Right cardiac atrium (tissue), 5 donors: ENCODE measurements at places on chromosomes 1 and 21. TPM values are rescaled to one million over a fixed set of nuclear protein-coding genes. Genes with fewer than 3 reads are reported as not detected.

- no peak for DNase-seq
Observed at GRCh38 chr1:158931055-158931737, at the start of gene PYHIN1. Gene PYHIN1 (plus strand): TSS chr1:158931552. CDS start chr1:158936911, 5,359 bp downstream.

GRCh38 chr1:24923485-24924113, 6.5 kb downstream of the RUNX3 start:
- DNase-seq, result no peak

DNA sequence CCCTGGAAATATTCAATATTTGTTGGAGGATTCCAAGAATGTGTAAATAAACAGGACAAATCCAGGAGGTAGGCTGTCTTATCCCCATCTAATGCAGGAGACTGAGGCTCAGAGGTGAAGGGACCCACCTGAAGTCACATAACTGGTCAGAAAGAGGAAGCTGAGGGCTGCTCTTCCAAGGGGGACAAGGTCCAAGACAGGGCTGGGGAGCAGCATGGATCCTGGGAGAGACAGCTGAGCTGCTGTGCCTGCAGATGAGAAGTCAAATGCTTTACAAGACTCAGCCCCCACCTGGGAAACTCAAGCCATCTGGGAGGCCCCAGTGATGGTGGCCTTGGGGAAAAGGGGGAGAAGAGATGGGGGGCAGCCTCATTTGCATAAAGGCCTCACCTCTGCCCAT, 224.4 kb downstream of the PTPRU start:
- DNase-seq, result no peak

DNA sequence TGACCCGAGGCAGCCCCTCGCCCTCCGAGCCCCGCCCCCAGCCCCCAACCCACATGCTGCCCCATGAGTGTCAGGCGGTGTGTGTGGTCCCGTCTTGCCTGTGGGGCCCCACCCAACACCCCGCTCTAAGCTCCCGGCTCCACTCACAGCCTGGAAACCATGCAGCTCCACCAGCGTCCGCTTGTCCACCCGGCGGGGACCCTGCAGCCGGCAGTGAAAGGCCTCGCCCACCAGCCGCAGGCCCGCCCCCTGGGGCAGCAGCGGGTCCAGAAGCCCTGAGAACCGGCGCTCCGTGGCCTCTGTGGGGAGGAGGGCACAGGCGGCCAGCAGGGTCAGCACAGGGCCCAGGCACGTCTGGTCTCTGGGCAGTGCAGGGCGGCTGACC, 2.7 kb downstream of the C1QTNF12 start:
- DNase-seq, result no peak

DNA sequence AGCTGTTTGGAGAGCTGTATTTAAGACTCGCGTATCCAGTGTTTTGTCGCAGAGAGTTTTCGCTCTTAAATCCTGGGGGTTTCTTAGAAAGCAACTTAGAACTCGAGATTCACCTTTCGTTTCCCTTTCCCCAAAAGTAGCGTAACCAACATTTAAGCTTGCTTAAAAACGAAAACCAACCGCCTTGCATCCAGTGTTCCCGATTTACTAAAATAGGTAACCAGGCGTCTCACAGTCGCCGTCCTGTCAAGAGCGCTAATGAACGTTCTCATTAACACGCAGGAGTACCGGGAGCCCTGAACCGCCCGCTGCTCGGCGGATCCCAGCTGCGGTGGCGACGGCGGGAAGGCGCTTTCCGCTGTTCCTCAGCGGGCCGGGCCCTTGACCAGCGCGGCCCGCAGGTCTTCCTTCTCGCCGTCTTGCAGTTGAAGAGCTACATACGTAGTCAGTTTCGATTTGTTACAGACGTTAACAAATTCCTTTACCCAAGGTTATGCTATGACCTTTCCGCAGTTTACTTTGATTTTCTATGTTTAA, 1.9 kb downstream of the OLIG1 start:
- no peak for DNase-seq

DNA sequence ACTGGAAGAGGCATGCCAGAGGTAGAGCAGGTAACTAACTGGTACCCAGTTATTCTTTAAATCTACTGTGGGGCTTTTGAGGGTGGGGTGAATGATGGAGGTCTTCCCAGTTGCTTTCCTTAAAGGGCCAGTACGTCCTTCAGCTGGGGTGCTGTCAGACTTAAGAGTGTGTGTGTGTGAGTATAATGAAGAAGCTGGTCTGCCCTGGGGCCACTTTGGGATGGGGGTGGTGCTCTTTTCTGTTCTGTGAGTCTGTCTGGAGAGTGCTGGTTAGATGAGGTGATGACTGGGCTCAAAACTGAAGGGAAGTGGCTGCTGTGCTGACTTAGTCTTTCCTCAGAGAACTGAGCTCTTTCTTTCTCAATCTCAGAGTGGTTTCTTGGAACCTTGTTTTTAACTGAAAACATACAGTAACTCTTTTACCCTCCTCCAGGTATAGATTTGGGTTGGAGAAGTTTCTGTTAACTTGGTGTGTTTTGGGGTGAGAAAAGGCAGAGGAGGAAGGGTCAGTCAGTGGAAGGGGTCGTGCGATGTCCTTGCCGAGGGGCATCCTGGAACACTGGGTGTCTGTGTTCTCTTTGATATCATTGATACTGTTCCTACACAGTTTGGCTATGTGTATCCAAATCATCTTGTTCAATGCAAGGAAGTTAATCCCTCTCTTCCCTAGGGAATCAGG, 746 bp downstream of the MACF1 start:
- DNase-seq, result no peak

DNA sequence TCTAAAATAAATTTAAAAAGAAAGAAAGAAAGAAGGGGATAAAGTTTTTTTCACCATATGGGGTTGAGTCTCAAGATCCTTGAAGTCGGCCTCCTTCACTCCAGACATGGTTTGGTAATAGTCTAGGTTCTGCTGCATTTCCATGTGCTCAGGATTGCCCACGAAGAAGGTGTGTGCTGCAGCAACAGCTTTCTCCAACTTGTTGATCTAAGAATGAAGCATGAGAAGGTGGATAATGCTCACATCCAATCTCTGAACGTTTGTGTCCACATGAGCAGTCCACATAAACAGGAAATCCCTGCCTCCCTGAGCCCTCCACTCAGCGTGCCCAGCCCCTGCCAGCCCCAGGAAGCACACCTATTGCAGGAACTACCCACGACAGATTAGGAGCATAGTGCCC, 4.6 kb downstream of the P3H1 start:
- DNase-seq, result no peak

GRCh38 chr1:107990606-107991005, 25.6 kb upstream of the VAV3 start:
- DNase-seq, result no peak

DNA sequence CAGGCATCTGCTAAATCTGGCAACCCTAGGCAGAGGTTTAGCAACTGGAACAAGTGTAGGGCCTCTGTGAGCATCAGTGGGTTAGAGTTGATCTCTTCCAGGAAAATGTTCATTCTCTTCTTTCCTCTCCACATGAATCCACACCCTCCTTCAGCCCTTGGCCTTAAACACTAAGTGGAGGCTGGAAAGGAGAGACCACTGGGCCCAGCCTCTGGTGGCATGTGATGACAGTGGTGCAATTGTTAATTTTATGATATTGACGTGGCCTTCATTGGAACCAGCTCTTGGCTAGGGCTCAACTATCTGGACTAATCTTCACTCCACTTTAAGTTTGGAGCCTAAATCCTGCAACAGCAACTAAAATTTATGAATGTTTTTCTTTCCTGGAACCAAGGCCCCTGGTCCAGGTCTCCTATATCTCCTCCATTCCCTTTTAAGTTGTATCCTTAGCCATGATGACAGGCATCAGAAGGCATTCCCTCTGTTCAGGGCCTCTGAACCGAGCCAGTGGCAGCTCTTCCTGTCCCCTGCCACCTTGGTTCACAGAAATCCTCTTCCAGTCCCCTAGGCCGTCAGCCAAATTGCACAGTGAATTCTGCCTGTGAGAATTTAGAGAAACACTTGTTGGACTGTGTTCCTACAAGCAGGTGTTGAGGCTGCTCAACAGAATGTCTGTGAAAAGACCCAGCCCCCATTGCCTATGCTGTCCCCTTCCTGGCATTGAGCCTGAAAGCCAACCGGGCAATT, 132.2 kb downstream of the PSMG1 start:
- DNase-seq, result no peak

DNA sequence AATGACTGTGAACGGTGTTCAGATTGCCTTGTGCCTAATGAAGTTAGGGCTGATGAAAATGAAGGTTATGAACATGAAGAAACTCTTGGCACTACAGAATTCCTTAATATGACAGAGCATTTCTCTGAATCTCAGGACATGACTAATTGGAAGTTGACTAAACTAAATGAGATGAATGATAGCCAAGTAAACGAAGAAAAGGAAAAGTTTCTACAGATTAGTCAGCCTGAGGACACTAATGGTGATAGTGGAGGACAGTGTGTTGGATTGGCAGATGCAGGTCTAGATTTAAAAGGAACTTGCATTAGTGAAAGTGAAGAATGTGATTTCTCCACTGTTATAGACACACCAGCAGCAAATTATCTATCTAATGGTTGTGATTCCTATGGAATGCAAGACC, 96.6 kb downstream of the ZFYVE9 start:
- no peak for DNase-seq

GRCh38 chr21:28953247-28953646, 39.4 kb downstream of the LTN1 start:
- no peak for DNase-seq

Gene ADAMTS1
- 88.4 TPM for polyA plus RNA-seq

Gene ERICH3
- 0.07 TPM for polyA plus RNA-seq

Gene KRTAP21-2
- not detected for polyA plus RNA-seq

Gene OR14K1
- polyA plus RNA-seq, result not detected

Gene SPATA21
- 0.23 TPM for polyA plus RNA-seq

Gene ADAMTSL4
- polyA plus RNA-seq, result 26.3 TPM
